Activated gamma-delta T cell treated with anti-CD3 and anti-CD28 coated beads, Interleukin-2, amount 50 U/mL, for 16 hours (primary cell): ENCODE measurements at places on chromosomes 6 and 20.

GRCh38 chr6:158907931-158908330, 88.8 kb upstream of the EZR start:
- DNase-seq: no peak

DNA sequence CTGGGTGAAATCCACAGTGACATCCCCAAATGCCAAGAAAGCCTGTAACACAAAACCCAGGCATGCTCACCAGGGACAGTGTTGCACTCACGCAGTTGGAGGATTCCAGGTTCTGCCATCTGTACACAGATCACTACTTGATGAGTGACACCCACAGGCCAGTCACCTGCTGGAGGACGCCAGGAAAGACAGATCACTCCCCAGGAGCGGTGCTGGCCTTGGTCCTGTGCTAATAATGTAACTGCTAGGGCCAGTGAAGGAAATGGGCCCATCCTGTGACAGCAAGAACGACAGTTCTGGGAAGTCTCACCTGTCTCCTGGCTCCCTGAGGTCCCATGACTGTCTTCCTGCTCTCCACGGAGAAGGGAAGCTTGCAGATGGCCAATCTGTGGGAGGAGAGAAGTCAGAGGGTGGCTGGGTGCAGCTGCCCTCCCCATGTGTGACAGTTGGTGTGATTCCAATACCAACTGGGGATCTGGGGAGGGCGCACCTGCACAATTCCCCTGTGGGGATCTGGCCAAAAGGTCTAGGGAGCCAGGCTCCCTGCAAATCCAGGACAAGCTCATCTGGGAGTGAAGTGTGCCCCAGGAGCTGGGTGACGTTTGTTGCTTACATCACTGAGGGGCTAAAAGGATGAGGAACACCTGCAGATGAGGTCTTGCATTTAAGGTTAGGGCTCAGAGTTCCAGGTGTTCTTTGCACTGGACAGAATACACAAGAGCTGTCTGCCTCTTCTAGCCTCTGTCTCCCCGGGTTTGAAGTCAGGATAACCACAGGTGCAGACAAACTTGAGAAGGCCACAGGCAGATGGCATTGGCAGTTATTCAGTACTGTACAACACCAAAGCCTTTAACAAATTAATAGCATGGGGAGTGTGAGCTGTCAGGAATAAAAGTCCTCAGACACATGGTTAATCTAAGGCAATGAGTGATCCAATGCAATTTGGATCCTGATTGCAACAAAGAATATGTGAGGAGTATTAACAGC, 10.3 kb downstream of the ZNF337 start:
- no peak for DNase-seq

- no peak for DNase-seq
These were observed 34.5 kb upstream of the ID4 start for GRCh38 chr6:19802656-19803055.

GRCh38 chr6:34934516-34934915, 45.5 kb downstream of the ANKS1A start:
- no peak for DNase-seq

GRCh38 chr20:38197217-38197616, 32.1 kb upstream of the TGM2 start:
- DNase-seq: no peak

DNA sequence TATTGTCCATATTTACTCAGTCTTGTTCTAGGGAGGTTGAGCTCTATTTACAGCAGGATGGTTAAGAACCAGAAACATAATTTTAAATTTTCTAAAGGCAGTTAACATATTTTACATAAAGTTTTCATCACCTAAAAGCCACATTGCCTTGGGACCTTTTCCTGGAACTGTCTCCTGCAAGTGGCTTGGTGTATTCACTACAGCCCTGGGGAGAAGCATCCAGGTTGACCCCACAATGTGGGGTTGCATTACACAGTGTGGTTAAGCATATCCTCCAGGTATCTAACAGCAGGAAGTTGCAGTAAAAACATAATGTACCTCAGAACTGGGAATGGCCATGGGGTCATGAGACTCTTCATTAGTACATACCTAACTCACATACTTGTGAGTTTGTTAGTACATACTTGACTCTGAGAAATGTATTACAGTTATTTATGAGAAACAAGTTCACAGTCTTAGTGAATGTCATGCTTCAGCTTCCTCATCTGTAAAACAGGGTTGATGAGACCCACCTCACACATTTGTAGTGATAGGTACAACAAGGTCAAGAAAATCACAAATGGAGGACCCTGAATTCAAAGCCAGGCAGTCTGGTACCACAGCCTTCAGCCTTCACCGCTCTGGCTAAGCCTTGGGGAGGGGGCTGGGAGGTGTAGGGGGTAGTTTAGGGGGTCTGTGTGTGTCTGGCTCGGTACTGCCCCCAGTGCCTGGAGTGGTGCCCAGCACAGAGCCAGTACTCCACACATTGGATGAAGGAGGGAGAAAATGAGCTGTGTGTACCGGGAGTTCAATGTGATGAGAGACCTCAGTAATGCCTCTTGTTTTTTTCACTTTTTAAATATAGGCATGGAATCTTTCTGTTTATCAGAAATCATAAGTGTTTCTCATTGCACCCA, 52.9 kb downstream of the KAT14 start:
- DNase-seq: no peak

DNA sequence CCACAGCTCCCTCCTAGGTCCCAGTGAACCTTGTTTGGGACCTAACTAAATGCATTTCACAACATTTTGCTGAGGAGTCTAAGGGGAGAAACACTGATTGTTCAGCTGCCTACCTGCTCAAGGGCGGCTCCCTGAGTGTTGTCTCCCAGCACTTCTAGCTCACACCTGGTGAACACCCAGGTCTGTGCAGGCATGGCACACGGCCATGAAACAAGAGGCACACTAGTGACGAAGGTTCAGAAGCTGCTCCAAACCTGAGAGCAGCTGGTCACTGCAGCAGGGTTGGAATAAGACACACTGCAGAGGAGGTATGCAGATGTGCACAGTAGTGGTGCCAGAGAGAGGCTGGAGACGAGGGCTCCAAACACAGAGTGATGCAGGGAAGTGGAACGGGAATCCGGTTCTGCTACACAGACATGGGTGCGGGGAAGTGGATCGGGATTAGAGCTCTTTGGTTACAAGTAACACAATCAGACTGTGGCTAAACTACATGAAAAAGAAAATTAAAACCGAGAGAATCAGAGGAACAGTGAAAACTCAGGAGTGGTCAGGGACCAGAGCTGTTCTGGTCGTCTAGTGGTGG, 486.1 kb upstream of the CDH4 start:
- DNase-seq: no peak

- DNase-seq: no peak
These were observed 25.2 kb downstream of the LCA5 start for GRCh38 chr6:79512014-79512413.

DNA sequence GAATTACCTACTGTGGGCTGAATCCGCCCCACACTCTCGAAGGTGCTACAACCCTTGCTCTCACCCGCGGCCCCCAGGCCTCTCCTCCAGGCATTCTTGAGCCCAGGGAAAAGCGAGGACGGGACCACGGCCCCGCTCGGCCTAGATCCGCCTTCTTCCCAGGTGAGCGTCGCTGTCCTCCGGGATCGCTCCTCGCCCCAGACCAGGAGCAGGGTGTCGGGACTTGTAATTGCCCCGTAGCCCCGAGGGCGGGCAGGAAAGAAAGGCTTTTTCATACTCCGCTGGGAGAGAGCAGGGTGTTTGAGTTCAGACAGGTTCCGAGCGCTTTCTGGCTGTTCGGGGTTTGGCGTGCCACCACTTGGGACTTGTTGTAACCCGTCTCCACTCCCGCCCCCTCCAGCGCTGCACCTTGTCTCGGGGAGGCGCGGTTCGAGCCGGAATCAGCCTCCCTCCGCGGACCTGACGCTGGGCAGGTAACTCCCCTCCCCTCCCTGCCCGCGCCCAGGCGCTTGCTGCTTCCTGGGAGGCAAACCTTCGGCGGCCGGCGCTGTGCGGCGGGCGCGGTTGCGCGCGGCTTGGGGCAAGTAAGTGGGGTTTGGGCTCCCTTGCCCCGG, at the start of gene FAM83B:
Gene FAM83B, plus strand, starts transcription at position 529 of the 614 bp plus-strand sequence. CDS start 23,476 bp downstream, outside the sequence.
- no peak for DNase-seq

DNA sequence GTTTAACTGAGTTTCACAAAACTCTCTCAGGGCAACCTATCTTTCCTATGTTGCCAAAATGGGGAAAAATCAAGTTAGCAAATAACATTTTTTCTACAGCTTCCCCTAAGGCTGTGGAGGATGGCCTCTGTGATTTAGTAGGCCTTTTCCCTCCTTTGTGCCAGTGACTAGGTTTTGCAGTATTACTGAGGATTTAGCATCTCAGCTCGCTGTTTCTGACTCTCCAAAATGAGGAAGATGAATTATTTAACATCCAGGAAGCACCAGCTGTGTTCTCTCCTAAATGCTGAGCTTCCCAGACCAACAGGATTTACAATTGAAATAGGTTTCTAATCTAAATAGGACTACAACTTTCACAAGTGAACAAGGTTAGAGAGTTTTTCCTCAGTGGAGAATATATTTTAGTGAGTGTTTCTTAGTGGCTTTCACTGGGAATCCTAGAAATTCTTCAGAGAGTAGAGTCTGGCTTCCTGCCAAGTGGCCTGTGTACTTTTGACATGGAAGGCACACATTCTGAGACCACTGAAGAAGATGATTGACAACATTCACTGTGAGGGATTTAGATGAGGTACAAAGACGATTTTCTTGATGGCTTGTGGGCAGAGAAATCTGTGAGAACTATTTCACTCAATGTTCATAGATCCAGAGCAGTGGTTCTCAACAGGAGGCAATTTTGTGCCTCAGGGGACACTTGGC, 62.4 kb downstream of the PTCHD4 start:
- no peak for DNase-seq
